Fibroblast of pulmonary artery (primary cell): ENCODE measurements at places on chromosomes 11 and 22.

- peak; percentile 53 for DNase-seq
Observed at GRCh38 chr11:44112091-44112821, 16.8 kb downstream of the EXT2 start.

DNA sequence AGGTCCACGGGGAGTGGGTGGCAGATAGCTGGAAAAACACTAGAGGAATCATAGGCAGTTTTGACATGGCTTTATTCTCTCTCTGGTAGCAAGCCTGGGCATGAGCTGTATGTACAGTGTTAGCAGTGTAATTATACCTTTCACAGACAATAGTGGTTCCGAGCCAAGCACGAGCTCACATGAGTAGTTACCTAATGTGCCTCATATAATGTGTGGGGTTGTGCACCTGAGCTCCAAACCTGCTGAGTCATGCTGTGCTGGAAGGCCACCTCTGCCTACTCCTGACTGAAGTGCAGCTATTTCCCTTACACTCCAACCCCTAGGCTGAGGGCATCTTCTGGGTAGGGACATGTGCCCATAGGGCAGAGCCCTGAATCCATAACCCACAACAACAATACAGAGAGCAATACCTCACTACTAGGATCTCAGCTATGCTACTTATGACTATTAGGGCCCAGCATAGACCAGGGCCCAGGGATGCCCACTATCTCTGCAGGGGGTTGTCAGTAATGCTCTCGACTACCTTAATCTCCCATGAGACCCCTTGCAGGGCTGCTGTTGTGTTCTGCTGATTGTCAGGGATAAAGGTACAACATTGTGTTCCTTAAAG lies 432.1 kb downstream of the DYNC2H1 start:
- DNase-seq: no peak

DNA sequence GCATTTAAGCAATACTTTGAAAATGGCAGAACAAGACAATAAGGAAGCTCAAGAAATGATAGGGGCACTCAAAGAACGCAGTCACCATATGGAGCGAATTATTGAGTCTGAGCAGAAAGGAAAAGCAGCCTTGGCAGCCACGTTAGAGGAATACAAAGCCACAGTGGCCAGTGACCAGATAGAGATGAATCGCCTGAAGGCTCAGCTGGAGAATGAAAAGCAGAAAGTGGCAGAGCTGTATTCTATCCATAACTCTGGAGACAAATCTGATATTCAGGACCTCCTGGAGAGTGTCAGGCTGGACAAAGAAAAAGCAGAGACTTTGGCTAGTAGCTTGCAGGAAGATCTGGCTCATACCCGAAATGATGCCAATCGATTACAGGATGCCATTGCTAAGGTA lies 51.9 kb downstream of the SPECC1L start:
- no peak for DNase-seq

- no peak for DNase-seq
Observed at GRCh38 chr11:46347637-46348311, 511 bp downstream of the DGKZ start.

GRCh38 chr11:134736251-134736947 lies 324.4 kb upstream of the B3GAT1 start:
- DNase-seq: no peak

GRCh38 chr11:117851106-117851505 lies 25.4 kb downstream of the FXYD6 start:
- peak; percentile 33 for DNase-seq

GRCh38 chr22:20571078-20571503 lies 63.7 kb downstream of the MED15 start:
- DNase-seq: no peak

GRCh38 chr11:123421589-123421988 lies 8.5 kb upstream of the GRAMD1B start:
- DNase-seq: no peak

DNA sequence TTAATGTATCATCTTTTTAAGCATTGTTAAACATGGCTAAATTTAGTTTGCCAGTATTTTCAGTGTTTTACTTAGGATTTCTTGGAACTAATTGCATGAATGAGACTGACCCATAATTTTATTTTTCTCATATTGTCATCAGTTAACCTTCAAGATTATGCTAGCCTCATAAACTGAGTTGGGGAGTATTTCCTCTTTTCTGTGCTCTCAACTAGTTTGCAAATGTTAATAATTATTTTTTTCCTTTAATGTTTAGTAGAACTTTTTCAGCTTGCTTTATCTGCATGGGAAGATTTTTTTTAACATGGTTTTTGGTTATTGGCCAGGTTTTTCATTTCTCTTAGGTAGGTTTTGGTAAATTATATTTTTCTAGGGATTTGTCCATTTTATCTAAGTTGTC lies 235.4 kb upstream of the SESN3 start:
- no peak for DNase-seq

GRCh38 chr11:19577976-19578619 lies 134.5 kb upstream of the NAV2 start:
- DNase-seq: peak; percentile 88

- no peak for DNase-seq
Observed at GRCh38 chr11:6326985-6327384, 6.7 kb upstream of the CAVIN3 start.
